ENCODE measurements at places on chromosomes 3 and 15. TPM values are rescaled to one million over a fixed set of nuclear protein-coding genes. Genes with fewer than 3 reads are reported as not detected.

BFSP2 gene
- not detected for total RNA-seq

DNA sequence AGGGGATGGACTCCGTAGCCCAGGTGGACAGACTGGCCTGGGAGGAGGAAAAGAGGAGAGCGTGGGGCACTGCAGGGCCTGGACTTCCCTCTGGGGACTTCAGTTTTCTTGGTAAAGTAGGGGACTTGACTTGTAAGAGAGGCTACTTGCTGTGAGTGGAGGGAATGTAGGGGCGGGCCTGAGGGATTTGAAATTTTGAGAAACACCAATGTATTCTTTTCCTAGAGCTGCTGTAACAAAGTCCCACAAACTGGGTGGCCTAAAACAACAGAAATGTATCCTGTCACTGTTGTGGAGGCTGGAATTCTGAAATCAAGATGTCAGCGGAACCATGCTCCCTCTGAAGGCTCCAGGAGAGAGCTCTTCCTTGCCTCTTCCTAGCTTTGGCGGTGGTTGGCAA lies 5.8 kb upstream of the HEG1 start:
- DNase-seq = no peak

- DNase-seq = no peak
These were observed 92.3 kb downstream of the FOXP1 start for GRCh38 chr3:71491154-71491752.

KLHL6 gene
- total RNA-seq = 0.69 TPM

GRCh38 chr3:40382617-40382979 lies 4.4 kb upstream of the ENTPD3 start:
- DNase-seq = no peak

DNA sequence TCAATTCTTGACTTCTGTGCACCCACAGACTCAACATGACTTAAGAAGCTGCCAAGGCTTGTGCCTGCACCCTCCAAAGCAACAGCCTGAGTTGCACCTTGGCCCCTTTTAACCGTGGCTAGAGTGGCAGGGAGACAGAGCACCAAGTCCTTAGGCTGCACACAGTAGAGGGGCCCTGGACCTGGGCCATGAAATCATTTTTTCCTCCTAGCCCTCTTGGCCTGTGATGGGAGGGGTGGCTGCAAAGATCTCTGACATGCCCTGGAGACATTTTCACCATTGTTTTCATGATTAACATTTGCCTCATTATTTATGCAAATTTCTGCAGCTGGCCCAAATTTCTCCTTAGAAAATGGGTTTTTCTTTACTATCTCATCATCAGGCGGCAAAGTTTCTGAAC lies 836.8 kb downstream of the ZPLD1 start:
- no peak for DNase-seq

DNA sequence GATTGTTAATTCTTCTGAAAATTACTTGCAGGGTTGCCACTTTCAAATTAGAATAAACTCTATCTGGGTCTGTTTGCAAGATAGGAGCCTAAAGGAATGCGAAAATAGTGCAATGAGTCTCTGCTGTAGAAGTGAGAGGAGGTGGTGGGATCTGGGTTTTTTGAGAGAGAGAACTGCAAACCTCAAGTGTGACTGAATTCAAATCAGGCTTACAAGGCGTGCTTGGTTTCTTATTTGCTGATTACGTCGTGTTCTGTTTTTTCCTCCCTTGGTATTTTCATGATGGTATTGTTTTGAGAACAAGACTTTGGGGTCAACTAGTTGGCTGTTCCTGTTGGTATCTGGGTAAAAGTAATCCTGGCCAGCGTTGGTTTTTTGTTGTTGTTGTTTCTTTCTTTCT lies 490.9 kb upstream of the CFAP20DC start:
- DNase-seq = no peak
